Hematopoietic multipotent progenitor cell treated with erythropoietin and hydrocortisone succinate and interleukin-3 and kit ligand, for 6 days (in vitro differentiated cells): ENCODE measurements at places on chromosomes 16 and 17.

DNA sequence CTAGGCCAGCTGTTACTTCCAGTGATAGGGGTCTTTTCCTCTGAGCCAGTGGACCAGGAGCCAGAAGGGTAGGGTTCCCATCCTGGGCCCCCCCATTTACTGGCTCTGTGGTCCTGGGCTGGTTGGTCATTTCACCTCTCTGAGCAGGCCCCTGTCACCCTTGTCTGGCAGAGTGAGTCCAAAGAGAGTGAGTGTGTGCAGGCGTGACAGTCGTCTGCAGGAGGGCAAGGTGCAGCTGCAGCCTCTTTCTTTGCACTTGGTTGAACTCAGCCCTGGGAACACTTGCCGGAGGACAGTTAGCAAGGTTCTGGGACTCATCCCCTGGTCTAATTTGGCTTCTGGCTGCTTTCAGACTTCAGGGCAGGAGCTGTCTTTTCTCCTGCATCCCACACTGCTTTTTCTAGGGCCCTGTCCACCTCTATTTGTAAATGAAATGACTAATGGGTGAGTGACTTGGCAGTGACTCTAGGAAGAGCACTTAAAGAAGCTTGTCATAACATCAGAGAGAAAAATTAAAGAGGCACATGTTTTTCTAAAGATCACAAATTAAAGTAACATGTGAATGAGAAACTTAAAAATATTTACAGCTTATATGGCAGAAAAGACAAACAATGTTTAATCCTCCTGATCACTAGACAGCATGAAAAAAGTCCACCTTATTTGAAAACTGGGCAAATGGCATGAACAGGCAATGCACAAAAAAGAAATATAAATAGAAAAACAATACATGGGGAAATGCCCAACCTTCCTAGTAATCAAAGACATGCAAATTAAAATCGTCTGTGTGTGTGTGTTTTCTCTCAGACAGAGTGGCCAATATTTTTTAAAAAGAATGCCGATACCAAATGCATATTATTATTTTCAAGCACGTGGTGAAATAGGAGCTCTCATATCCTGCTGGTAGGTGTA, 137.5 kb downstream of the NTN1 start:
- no peak for DNase-seq

DNA sequence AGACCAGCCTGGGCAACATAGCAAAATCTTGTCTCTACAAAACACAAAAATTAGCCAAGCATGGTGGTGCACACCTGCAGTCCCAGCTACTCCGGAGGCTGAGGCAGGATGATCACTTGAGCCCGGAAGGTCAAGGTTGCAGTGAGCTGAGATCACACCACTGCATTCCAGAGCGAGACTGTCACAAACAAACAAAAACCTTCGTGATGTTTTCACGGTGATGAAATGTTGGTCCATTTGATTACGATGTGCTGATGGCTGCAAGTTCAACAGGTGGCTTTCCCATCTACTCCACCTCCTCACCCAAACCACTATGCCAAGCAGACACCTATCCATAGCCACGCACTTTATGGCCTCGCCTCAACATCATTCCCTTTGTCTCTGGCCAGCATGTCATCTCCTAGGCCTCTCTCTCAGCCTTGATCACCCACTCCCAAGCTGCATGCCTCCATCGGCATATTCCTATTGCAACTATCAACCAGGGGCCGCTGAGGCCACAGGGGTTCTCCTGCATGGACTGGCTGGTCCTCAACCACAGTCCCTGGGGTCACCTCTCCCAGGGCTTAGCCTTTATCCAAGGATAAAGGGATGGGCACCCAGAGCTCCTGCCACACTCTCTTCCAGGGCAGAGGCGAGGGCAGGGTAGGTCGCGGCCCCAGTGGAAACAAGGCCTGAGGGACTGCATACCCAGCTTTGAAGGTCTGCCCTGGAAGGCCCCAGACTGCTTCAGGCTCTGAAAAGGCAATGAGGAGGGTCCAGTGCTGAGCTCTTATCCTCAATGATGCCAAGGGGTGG, 17.1 kb upstream of the ALOX15B start:
- no peak for DNase-seq

DNA sequence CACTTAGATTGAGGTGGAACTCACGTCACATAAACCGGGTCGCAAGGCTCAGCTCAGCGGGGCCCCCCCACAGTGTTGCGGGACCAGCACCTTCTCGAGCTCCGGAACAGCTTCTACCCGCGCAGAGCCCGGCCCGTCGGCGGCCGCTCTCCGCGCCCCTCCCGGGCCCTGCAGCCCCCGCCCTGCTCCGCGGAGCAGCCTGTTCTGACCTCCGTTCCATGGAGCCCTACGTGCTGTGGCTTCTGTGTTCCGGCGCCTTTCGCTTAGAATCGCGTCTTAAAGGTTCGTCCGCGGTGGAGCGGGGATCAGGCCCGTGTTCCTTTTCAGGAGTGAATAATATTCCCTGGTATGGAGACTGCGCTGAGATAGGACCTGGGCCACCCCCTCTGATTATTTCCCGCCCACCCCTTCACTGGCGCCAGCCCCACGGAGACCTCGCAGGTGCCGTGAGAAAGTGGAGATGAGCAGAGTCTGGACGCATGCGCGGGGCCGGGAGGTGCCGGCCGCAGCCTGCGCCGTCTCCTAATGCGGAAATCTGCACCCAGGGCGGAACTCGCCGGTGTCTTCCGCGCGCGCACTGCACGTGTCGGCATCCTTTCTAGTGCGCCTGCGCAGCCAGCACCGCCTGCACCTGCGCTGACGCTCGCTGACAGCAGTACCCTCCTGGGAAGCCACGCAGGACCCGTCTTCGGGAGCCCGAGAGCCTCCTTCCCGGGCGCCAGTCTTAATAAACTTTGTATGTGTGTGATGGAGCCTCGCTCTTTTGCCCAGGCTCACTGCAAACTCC, 30.9 kb downstream of the ZNF778 start:
- DNase-seq: no peak

- DNase-seq: no peak
These were observed 5.0 kb upstream of the RARA start for GRCh38 chr17:40303708-40304551.

DNA sequence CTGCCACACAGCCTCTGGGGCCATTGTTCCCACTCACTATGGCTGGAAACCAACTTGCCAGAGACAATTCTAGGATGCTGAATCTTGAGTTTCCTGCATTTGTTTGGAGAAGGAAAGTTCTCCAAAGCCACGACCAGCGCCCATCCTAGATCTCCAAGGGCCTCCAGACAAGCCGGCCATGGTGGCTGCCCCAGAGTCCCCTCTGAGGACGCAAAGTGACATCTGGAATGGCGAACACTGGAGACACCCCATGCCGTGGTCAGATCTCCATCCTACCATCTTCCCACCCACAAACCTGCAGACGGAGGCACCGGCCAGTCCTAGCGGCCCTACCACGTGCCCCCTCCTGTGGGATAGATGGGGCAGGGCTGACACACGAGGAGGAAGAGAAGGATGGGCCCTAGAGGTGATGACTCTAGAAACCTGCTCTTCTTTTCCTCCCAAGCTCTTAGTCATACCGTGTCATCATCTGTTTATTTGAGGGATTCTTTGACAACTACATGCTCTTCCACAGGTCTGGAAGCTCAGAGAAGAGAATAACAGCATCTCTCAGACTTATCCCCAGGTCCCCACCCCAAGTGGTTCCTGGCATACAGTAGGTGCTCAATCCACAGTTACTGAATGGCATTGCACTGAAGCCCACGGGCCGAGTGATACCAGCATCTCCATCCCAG, 71.3 kb downstream of the MYH11 start:
- no peak for DNase-seq
